ENCODE measurements at places on chromosomes 5 and 9. TPM values are rescaled to one million over a fixed set of nuclear protein-coding genes. Genes with fewer than 3 reads are reported as not detected.

GRCh38 chr9:124776954-124777648 lies at the start of gene OLFML2A:
Gene OLFML2A (plus strand): TSS chr9:124777133. CDS start chr9:124777271, 138 bp downstream.
- no peaks in the 10 kb centered on the region for H3K36me3 ChIP-seq
- H3K4me3 ChIP-seq: peak within 1 kb of the TSS; percentile 73
- H3K4me1 ChIP-seq: peaks cover 17% of the 10 kb centered on the region

GRCh38 chr5:89053547-89053946 lies 170.6 kb upstream of the MEF2C start:
- no peaks in the 10 kb centered on the region for H3K27me3 ChIP-seq
- peaks cover 3% of the 10 kb centered on the region for H3K36me3 ChIP-seq
- no peaks in the 10 kb centered on the region for H3K4me1 ChIP-seq
- DNase-seq: no peak

Gene SRP19
- total RNA-seq: 104 TPM

GRCh38 chr9:87882627-87883026 lies at the start of gene SPATA31E1:
Gene SPATA31E1 (plus strand): TSS chr9:87882877. CDS start chr9:87882892, 15 bp downstream.
- DNase-seq: peak; percentile 33
- peaks cover 12% of the 10 kb centered on the region for H3K4me1 ChIP-seq
- H3K4me3 ChIP-seq: no peak within 1 kb of the TSS
- H3K36me3 ChIP-seq: no peaks in the 10 kb centered on the region
- no peak within 1 kb of the TSS for H3K27ac ChIP-seq

Gene PFN3
- not detected for total RNA-seq

Gene LHX6
- 1.0 TPM for total RNA-seq

Gene TMC1
- 0.54 TPM for total RNA-seq

- H3K4me1 ChIP-seq: no peaks in the 10 kb centered on the region
- DNase-seq: peak; percentile 60
- H3K36me3 ChIP-seq: no peaks in the 10 kb centered on the region
- H3K27me3 ChIP-seq: no peaks in the 10 kb centered on the region
Observed at GRCh38 chr5:137604348-137605095, 105.4 kb upstream of the SPOCK1 start.

DNA sequence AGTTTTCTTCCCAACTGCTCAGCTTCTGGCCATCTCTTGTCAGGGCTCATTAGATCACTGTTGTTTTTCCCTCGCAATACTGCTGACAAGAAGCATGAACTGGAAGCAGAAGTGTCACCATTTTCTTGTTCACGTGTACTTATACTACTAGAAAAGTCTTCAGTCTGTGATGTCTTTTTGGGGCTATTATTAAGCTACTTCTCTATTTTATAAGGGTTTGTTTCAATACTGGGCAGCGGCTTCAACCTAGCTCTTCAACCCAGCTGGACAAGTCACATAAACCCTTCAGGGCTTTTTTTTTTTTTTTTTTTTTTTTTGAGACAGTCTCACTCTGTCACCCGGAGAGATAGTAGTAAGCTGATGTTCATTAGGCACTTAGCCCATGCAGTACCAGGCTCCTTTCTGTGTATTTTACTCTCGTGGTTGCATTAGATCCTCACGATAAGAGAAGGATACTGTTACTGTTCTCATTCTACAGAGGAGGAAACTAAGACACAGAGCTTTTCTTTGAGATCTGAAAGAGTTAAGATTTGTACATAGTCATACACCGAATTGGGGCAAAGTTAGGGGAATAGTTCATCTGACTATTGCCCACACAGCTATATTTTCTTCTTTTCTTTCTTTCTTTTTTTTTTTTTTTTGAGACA lies 20.5 kb downstream of the RAPGEF1 start:
- no peaks in the 10 kb centered on the region for H3K4me1 ChIP-seq
- H3K27ac ChIP-seq: no peak overlapping the region
- no peaks in the 10 kb centered on the region for H3K27me3 ChIP-seq
- no peak overlapping the region for H3K4me3 ChIP-seq
- no peaks in the 10 kb centered on the region for H3K36me3 ChIP-seq

Gene C5
- total RNA-seq: 0.31 TPM

Gene DDX4
- not detected for total RNA-seq

DNA sequence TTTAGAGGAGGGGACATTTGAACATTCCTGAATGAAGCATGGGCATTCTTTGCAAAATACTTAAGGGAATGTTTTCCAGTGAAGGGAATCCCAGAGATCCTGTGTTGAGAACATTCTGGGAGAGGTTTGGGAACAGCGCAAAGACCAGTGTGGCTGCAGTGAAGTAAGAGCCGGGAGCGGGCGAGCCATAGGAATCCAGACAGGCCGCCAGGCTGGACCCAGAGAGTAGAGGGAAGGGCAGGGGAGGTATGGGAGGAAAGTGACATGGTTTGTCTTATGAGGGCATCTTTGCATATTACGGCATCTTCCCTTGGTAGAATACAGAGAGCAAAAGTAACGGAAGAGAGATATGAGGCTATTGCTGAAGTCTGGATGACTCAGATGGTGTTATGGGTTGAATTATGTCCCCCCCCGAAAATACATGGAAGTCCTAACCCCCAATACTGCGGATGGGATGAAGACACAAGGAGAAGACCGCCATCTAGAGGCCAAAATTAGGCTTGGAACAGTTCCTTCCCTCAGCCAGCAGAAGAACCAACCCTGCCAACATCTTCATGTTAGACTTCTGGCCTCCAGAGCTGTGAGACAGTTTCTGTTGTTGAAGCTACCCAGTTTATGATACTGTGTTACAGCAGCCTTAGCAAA lies 268.2 kb downstream of the MAST4 start:
- H3K4me1 ChIP-seq: peaks cover 30% of the 10 kb centered on the region
- no peaks in the 10 kb centered on the region for H3K36me3 ChIP-seq
- no peak overlapping the region for H3K4me3 ChIP-seq
- H3K27me3 ChIP-seq: no peaks in the 10 kb centered on the region

DNA sequence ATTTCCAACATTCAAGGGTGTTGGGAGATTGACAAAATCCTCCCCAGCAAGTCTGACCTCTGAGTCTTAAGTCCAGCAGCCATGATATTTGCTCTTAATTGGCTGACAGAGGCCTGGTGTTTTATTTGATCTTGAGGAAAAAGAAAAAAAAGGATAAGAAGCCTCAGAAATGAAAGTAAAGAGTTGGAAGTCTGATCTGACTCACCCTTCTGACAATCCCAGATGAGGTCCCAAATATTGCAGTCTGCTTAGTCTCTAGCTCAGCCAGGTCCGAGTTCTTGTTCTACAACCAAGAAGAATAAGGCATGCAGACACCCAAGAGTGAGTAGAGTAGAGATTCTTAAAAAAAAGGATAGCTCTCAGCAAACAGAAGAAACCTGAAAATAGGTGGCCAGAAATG lies 632.5 kb upstream of the ST8SIA4 start:
- no peak for DNase-seq
- 0 out of 2 replicates have a peak, but pooled peaks cover 4% of the 10 kb centered on the region for H3K4me1 ChIP-seq
- H3K36me3 ChIP-seq: no peaks in the 10 kb centered on the region
- no peak overlapping the region for H3K4me3 ChIP-seq
- H3K27ac ChIP-seq: no peak overlapping the region

Gene THBS4
- 23.2 TPM for total RNA-seq

DNA sequence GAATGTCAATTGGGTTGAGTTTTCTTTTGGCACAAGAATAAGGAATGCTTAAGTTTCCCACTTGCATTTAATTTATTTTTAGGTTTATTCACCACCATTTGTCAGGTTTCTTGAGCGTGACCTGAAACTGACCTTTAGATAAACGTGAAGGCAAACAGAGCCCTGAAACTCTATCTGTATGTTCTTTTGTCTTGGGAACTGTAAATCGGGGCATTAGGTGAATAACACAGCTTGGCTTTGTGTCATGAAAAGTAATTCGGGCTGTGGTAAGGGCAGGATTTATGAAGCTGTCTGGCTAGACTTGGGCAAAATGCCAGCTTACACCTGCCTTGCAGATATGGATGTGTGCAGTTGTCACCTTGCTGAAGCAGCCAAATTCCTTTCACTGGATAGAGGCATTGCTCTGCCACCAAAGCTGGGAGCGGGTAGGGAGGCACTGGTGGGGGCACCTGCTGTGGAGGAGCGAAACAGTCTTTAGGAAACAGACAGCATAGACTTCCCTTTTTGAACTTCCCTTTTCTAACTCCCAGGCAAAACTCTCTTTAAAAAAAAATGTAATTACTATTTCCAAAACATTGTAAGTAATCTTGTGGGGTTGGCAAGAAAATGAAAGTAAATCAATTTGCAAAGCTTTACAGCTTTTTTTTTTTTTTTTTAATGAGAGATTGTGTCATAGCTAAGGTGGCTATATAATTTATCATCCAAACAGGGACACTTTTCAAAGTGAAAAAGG lies 545.2 kb downstream of the CSNK1G3 start:
- no peak overlapping the region for H3K4me3 ChIP-seq
- H3K27me3 ChIP-seq: no peaks in the 10 kb centered on the region
- no peaks in the 10 kb centered on the region for H3K36me3 ChIP-seq
- H3K4me1 ChIP-seq: no peaks in the 10 kb centered on the region

DNA sequence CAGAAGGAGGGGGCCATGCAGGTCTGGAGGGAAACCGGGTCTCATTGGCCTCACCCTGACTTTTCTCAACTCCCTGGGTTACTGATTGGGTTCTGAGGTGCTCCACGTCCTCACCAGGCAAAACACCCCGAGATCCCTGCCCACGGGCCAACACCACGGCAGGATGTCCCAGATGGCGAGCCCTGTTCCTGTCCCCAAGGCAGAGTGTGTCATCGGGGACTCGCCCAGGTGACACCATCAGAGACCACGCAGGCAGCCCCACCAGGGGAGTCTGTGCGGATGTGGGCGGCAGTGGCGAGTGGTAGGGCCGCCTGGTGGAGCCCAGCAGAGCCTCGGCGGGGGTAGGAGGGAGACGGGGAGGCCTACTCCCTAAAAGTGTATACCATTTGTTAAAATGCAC lies 59.0 kb upstream of the UBAC1 start:
- H3K36me3 ChIP-seq: no peaks in the 10 kb centered on the region
- no peaks in the 10 kb centered on the region for H3K27me3 ChIP-seq
- DNase-seq: no peak
- no peak overlapping the region for H3K4me3 ChIP-seq
- H3K4me1 ChIP-seq: peaks cover 12% of the 10 kb centered on the region
- H3K27ac ChIP-seq: no peak overlapping the region

Gene LMBRD2
- 6.4 TPM for total RNA-seq

Gene CWC27
- 27.7 TPM for total RNA-seq

GRCh38 chr9:125241863-125242739 lies 958 bp upstream of the HSPA5 start:
- peak overlapping the region; percentile 75 for H3K4me3 ChIP-seq
- peaks cover 28% of the 10 kb centered on the region for H3K36me3 ChIP-seq
- H3K4me1 ChIP-seq: peaks cover 17% of the 10 kb centered on the region
- H3K27me3 ChIP-seq: no peaks in the 10 kb centered on the region

Gene FGF10
- not detected for total RNA-seq
